Motor neuron (in vitro differentiated cells): ENCODE measurements at places on chromosomes 12 and 14. TPM values are rescaled to one million over a fixed set of nuclear protein-coding genes. Genes with fewer than 3 reads are reported as not detected.

DNA sequence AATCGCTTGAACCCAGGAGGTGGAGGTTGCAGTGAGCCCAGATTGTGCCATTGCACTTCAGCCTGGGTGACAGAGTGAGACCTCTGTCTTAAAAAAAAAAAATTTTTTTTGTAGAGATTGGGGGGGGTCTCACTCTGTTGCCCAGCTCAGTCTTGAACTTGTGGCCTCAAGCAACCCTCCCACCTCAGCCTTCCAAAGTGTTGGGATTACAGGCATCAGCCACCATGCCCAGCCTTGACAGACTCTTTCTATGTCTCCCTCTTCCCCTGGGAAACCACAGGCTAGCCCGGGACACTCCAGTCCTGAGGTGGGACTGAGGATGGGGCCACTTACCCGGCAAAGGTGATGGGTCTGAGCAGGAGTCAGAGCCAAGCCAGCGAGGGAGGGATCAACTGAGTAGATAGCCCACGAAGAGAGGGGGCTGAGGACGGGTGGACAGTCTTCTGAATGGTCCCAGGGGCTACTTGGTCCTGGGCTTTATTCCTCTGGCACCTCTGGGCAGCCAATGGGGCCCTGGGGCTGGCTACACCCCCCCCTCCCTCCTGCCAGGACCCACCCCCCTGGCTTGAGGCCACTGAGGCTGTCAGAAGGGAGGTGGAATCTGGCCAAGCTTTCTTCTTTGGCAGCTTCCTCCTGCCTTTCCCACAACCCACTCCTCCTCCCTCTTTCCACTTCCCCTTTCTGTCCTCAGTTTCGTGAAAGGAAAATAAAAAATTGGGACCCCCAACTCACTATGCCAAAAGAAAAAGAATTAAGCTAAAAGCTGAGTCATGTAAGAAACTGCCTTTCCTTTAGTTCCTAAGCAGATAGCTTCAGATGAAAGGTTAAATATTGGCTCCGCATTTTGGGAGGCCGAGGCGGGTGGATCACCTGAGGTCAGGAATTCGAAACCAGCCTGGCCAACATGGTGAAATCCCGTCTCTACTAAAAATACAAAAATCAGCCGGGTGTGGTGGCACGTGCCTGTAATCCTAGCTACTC, at the start of gene SDS:
Gene SDS, minus strand, starts transcription at position 453 of the 981 bp plus-strand sequence. CDS start 4,179 bp downstream, outside the sequence.
- peak; percentile 48 for ATAC-seq

DNA sequence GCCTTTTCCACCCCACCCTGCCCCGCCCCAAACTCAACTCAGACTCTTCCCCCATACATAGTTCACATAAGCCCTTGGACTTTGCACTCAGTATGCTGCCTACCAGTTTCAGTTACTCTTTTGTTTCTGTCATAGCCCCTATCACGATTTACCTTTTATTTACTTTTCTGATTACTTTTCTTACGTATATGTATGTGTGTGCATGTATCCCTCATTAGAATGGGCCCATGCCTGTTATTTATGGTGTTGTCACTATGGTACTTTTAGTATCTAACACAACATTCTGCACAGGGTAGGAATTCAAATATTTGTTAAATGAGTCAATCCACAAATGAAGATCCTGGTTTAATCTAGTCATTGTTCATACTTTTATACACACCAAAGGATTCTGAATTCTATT, 16.5 kb upstream of the LUM start:
- no peak for ATAC-seq

CLEC1A gene
- 0.66 TPM in 1 of 2 replicates, not detected in the other for total RNA-seq

GUCY2C gene
- not detected in 2 replicates for total RNA-seq

- ATAC-seq, result no peak
Measured at GRCh38 chr12:52242442-52243258, 9.6 kb downstream of the KRT7 start.

DNA sequence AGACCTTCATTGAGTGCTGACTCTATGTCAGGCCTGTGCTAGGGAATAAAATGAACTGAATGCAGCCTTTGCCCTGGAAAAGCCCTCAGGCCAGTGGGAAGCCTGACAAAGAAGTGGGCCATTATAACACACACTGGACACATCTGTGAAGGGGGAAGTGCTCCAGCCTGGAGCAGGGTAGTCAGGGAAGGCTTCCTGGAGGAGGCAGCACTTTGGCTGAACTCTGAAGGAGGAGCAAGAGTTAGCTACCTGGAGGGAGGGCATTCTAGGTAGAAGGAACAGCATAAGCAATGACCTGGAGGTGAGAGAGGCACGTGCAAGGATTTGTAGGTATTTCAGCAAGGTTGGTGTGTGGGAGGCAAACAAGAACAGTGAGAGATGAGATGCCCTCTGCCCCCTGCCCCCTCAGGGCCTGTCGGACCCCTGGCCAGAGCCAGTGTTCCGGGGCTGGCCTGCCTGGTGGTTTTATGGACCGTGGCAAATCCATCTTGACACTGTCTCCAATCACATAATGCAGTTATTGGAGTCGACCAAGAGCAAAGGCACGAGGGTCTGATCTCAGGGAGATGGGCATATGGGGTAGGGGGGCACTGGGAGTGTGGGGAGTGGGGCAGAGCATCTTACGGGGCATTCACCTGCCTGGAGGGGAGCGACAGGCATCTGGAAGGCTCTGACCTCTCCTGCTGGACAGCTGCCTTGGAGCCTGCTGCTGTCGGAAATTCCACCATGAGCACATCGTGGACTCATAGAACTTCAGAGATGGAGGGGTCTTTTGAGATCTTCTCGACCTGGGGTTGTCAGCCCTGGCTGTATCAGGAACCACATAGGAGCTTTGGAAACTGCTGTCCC, 2.7 kb upstream of the FAM222A start:
- no peak for ATAC-seq

CLEC1B gene
- not detected in 2 replicates for total RNA-seq

GRCh38 chr12:100964028-100964427, 169.5 kb downstream of the ANO4 start:
- ATAC-seq, result no peak

ATP5F1B gene
- 803 and 852 TPM in 2 replicates for total RNA-seq

SLC16A7 gene
- 78.2 and 81.1 TPM in 2 replicates for total RNA-seq

LARP4 gene
- 44.2 and 52.6 TPM in 2 replicates for total RNA-seq

DNA sequence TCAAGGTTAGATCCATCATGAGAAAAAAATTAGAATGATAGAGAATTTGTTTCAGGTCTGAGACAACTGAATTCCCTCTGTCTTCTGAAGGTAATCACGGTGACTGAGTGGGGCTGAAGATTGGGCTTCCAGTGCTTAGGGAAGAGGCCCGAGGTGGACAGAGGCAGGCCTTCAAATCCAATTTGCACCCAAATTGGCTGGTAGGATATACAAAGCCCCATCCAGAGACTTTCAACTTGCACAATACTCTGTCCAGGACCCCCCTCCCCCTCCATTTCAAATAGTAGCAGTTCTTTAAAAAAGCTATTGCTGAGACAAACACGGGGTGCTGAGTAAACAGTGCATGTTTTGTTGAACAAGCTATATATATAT, 3.6 kb upstream of the FOXG1 start:
- no peak for ATAC-seq

GRCh38 chr14:74934041-74934440, 11.0 kb upstream of the RPS6KL1 start:
- peak; percentile 5 for ATAC-seq

GRCh38 chr14:75514673-75515628, 7.3 kb upstream of the BATF start:
- no peak for ATAC-seq

SOAT2 gene
- total RNA-seq, result 0.81 and 1.8 TPM in 2 replicates

ASB8 gene
- 21.0 and 27.4 TPM in 2 replicates for total RNA-seq

GRCh38 chr14:93481758-93482157, 51.0 kb downstream of the UNC79 start:
- ATAC-seq, result no peak

NRIP2 gene
- total RNA-seq, result 1.1 and 1.2 TPM in 2 replicates

DNA sequence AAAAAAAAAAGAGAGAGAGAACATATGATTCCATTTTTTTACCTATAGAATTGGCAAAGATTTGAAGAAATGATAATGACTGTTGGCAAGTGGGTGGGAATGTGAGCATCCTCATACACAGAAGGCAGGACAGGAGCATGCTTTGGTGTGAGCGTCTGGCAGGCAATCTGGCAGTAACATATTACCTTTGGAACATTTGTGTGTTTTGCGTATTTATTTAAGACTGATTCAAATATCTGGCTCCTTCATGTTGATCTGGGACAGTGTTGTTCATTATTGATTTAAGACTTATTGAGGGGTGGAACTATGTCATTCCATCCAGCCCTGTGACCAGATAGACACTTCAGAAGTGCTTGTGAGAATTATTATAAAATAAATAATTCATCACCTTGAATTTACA, 53.1 kb downstream of the PPP1R36 start:
- peak; percentile 47 for ATAC-seq

OR10G3 gene
- 1.8 TPM in 1 of 2 replicates, not detected in the other for total RNA-seq

DNA sequence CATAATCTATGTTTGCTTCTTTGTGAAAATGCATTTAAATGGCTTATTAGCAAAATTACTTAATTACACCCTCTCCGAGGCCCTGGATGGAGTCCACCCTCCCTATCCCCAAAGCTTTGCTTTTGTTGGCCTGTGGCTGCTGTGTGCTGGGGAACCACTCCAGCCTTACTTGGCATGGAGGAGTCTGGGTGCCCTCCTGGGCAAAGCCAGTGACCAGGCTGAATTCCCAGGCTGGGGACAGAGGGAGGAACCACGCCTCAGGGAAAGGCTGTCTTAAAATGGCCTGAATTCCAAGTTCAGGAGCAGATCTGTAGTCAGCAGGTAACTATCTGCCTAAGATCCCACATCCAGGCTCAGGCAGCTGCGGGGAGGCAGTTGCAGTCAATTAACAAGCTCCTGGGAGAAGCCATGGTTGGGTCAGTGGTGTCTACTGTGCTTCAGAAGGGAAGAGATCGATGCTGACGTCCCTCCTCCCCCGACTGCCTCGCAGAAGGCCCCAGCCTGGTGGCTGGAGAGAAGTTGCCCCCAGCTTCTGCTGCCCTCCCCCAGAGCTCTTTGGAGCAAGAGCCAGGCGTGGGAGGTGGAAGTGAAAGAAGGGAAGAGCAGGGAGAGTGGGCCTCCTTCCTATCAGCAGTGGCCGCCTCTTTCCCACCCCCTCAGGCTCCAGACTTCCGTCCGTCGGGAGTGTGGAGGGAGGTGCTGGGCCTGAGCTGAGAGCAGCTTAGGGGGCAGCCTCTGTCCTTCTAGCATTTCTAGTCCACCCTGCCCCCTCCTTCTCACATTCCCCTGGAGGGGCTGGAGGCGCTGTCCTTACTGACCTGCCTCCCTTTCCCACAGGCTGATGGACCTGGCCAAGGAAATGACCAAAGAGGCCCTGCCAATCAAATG, 11.3 kb downstream of the VASH1 start:
- ATAC-seq, result peak; percentile 7

GRCh38 chr12:115598871-115599811, 678.4 kb downstream of the MED13L start:
- ATAC-seq, result peak; percentile 88

DNA sequence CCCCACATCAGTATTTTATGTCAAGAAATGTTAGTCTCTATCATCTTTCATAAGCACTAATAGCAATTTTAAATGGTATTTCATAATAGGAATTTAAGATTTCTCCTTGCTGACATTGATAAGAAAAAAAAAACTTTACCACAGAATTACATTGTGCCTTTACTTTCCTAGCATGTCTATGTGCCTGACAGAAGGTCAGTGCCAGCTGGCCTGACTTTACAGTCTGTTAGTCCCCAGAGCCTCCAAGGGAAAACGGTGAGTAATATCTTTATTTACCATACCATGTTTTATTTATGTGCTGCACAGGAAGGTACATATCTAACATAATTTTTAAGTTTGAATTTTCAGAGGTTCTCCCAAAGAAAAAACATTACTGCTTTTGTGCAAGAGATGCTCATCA, 152.0 kb upstream of the AEBP2 start:
- no peak for ATAC-seq

DNA sequence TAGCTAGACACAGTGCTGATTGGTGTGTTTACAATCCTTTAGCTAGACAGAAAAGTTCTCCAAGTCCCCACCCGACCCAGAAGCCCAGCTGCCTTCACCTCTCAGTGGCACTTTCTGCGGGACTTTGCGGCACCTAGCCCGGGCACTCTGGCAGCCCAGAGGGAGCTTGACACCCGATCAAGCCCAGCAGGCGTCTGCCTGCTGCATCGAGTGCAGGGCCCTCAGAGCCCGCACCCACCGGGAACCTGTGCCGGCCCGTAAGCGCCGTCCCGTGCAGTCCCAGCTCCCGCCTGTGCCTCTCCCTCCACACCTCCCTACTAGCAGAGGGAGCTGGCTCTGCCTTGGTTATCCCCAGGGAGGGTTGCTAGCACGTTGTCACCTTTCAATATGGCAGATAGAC, 631.0 kb upstream of the STXBP6 start:
- no peak for ATAC-seq

GRCh38 chr14:72183631-72184030, 251.4 kb downstream of the RGS6 start:
- no peak for ATAC-seq

DNA sequence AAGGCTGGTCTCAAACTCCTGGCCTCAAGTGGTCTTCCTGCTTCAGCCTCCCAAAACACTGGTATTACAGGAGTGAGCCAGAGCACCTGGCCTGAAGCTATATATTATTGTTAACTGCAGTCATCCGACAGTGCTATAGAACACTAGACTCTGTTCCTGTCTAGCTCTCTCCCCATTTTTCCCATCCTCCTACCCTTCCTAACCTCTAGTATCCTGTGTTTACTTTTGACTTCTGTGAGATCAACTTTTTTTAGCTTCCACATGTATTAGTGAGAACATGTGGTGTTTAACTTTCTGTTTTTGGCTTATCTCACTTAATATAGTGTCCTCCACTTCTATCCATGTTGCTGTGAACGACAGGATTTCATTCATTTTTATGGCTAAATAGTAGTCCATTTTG, 34.7 kb downstream of the TRAF3 start:
- ATAC-seq, result no peak

- peak; percentile 43 for ATAC-seq
Measured at GRCh38 chr14:24417832-24418491, 11.5 kb downstream of the CBLN3 start.

DNA sequence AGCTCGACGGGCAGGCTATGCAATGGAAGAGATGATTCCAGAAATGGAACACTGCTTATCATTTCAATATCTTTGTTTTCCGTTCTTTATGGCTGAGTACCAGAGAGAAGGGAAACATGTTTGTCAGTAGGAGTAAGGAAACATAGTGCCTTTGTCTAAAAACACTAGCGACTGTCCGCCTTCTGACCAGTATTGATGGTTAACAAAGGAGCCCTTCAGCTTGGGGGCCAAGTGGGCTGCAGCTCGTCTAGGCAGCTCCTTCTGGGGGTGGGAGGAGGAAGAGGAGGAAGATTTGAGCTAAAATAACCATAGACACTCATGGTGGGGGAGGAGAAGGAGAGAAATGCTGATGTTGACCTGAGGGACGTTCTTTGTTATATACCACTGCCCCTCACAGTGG, 15.0 kb downstream of the COQ5 start:
- ATAC-seq, result no peak

DNA sequence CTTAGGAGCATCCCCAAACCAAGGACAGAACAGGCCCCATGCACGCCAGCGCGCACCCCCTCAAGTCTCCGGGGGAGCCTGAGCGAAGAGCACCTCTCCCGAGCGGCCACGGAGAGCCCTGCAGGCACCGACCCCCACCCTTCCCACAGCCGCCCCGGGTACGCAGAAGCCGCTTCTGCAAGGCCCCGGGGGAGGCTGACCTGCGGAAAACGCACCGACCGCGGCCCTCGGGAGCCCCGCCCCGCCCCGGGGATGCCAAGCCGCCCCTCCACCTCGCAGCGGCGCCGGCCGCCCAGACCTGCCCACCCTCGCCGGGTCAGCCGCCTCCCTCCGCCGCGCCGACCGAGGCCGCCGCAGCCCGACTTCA, 385 bp downstream of the CAPRIN2 start:
- ATAC-seq, result no peak

HOXC10 gene
- total RNA-seq, result 57.0 and 75.5 TPM in 2 replicates
